ENCODE measurements at places on chromosomes 5 and 9. TPM values are rescaled to one million over a fixed set of nuclear protein-coding genes. Genes with fewer than 3 reads are reported as not detected.

ANKRD31 gene
- total RNA-seq: 0.42 TPM

BNC2 gene
- total RNA-seq: 14.9 TPM

PRUNE2 gene
- 4.6 TPM for total RNA-seq

FST gene
- total RNA-seq: 8.9 TPM

SLC6A19 gene
- not detected for total RNA-seq

EQTN gene
- total RNA-seq: 0.45 TPM

DNAJA1 gene
- total RNA-seq: 118 TPM

FPGS gene
- total RNA-seq: 62.2 TPM

RNF180 gene
- total RNA-seq: 60.3 TPM

CEMIP2 gene
- 29.6 TPM for total RNA-seq

FOXD4L4 gene
- total RNA-seq: 0.67 TPM

- H3K27ac ChIP-seq: no peak overlapping the region
- no peaks in the 10 kb centered on the region for H3K4me1 ChIP-seq
- no peaks in the 10 kb centered on the region for H3K27me3 ChIP-seq
- no peak overlapping the region for H3K4me3 ChIP-seq
Measured at GRCh38 chr5:37740331-37741066, 99.3 kb downstream of the GDNF start.

DNA sequence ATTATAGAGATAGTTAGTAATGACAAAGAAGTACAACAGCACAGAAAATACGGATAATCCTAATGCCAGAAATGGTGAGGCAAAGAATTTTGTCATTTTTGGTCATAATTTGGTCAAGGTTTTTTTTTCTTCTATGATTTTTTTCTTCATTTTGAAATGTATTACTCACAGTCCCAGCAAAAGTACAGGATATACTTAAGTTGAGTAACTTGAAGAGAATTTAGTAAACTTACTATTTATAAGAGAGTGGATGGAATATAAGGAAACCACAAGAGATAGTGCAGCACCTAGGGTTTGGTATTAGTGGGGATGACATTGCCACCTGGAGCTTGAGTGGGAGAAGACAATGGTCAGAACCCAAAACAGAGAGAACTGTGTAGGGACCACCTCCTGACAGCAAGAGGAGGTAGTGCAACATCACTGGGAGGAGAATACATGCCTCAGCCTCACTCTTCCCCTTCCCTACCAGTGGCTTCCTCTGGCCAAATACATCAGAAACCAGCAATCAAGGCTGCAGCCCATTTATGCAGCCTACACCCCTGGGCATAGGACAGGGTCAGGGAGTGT, 434.5 kb upstream of the TRPC7 start:
- no peak overlapping the region for H3K4me3 ChIP-seq
- no peaks in the 10 kb centered on the region for H3K36me3 ChIP-seq
- no peak overlapping the region for H3K27ac ChIP-seq
- no peaks in the 10 kb centered on the region for H3K27me3 ChIP-seq
- no peak for DNase-seq

- DNase-seq: no peak
- no peaks in the 10 kb centered on the region for H3K4me1 ChIP-seq
- H3K27ac ChIP-seq: no peak overlapping the region
Measured at GRCh38 chr9:32350682-32351081, 33.8 kb upstream of the ACO1 start.

GRCh38 chr5:171968531-171968930, 37.9 kb downstream of the FBXW11 start:
- no peaks in the 10 kb centered on the region for H3K27me3 ChIP-seq
- H3K4me3 ChIP-seq: no peak overlapping the region
- DNase-seq: no peak
- H3K4me1 ChIP-seq: peaks cover 11% of the 10 kb centered on the region
- H3K27ac ChIP-seq: no peak overlapping the region

GRCh38 chr9:109972026-109972882, 192.3 kb downstream of the PALM2AKAP2 start:
- DNase-seq: no peak
- H3K27me3 ChIP-seq: no peaks in the 10 kb centered on the region
- H3K36me3 ChIP-seq: no peaks in the 10 kb centered on the region
- no peak overlapping the region for H3K27ac ChIP-seq
- no peak overlapping the region for H3K4me3 ChIP-seq

DNA sequence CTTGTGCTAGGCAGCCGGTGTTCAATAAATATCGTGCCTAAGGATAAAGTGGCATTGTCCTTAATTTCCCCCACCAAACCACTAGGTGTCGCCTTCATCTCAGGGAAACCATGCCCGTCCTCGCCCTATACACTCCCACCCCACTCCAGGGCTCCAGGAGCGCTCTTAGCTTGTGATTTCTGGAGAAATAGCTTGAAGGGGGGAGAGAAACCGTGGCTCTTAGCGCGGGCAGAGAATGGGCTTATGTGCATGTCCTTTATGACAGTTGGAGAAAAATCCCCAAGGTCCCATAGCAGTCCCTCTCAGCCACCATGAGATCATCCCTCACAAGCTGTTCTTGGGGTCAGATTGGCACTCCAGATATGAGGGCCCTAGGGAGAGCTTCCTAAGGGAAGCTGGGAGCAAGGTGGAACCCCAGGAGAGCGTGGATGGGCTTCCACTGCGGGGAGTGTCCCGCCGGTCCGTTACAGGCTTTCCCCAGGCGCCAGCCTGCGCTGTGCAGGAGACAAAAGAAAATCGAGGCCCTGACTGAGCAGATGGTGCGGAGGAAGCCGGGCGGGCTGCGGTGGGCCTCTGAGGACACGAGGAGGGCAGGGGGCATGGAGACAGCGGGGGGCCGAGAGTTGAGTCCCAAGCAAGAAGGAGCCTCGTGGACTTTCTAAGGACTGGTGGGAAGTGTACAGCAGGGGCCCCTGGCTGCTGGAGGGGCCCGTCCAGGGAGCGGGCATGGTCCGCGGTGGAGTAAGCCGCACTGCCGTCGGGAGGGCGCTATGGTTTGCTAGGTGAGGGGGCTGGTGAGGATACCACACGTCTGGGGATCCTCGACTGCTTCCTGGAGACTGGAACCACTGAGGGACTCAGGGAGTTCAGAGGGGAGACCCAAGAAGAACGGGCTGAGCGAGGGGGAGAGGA, 750 bp upstream of the NPR2 start:
- H3K36me3 ChIP-seq: no peaks in the 10 kb centered on the region
- H3K27ac ChIP-seq: no peak overlapping the region
- H3K4me3 ChIP-seq: no peak overlapping the region
- H3K27me3 ChIP-seq: no peaks in the 10 kb centered on the region
- DNase-seq: peak; percentile 73

GRCh38 chr5:23494558-23494957, 12.9 kb upstream of the PRDM9 start:
- DNase-seq: no peak
- no peaks in the 10 kb centered on the region for H3K27me3 ChIP-seq
- no peaks in the 10 kb centered on the region for H3K4me1 ChIP-seq

DNA sequence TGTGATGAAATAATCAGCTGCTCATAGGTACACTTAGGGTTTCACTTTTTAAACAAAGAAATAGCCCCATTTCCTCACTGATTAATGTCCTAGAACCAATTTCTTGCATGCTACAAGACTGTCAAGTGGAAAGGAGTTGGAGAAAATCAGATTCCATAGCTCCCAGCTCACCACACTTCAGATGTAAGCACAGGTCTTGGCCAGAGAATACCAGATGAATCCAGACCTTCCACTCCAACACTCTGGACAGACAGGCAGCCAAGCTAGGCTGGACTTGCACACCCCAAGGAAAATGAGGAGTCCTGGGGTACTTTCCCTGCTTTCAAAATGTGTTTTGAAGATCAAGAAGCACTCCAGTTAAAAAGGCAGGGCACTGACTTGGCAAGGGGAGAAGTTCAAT, 68.5 kb downstream of the KLHL3 start:
- H3K27me3 ChIP-seq: no peaks in the 10 kb centered on the region
- peak; percentile 86 for DNase-seq
- no peaks in the 10 kb centered on the region for H3K36me3 ChIP-seq
- H3K4me1 ChIP-seq: peaks cover 34% of the 10 kb centered on the region
- peak overlapping the region; percentile 91 for H3K27ac ChIP-seq
- no peak overlapping the region for H3K4me3 ChIP-seq

- H3K27ac ChIP-seq: no peak overlapping the region
- H3K27me3 ChIP-seq: no peaks in the 10 kb centered on the region
- H3K4me3 ChIP-seq: no peak overlapping the region
- DNase-seq: no peak
Measured at GRCh38 chr5:170372971-170373370, 16.2 kb downstream of the KCNMB1 start.

- no peak overlapping the region for H3K4me3 ChIP-seq
- no peaks in the 10 kb centered on the region for H3K27me3 ChIP-seq
- H3K36me3 ChIP-seq: no peaks in the 10 kb centered on the region
- peaks cover 13% of the 10 kb centered on the region for H3K4me1 ChIP-seq
- no peak for DNase-seq
Measured at GRCh38 chr5:150766251-150766650, 7.4 kb upstream of the DCTN4 start.

- no peak overlapping the region for H3K4me3 ChIP-seq
- DNase-seq: no peak
- no peaks in the 10 kb centered on the region for H3K4me1 ChIP-seq
- no peaks in the 10 kb centered on the region for H3K27me3 ChIP-seq
Measured at GRCh38 chr9:81318571-81318970, 370.8 kb downstream of the TLE1 start.

GRCh38 chr5:127906562-127907204, 176.9 kb upstream of the SLC12A2 start:
- no peaks in the 10 kb centered on the region for H3K27me3 ChIP-seq
- no peak overlapping the region for H3K4me3 ChIP-seq
- no peaks in the 10 kb centered on the region for H3K36me3 ChIP-seq
- no peak for DNase-seq
- H3K4me1 ChIP-seq: no peaks in the 10 kb centered on the region

- DNase-seq: no peak
- no peak overlapping the region for H3K27ac ChIP-seq
- no peaks in the 10 kb centered on the region for H3K4me1 ChIP-seq
- no peak overlapping the region for H3K4me3 ChIP-seq
- no peaks in the 10 kb centered on the region for H3K36me3 ChIP-seq
- H3K27me3 ChIP-seq: no peaks in the 10 kb centered on the region
Measured at GRCh38 chr9:79329861-79330260, 241.9 kb upstream of the TLE4 start.

- H3K27me3 ChIP-seq: no peaks in the 10 kb centered on the region
- H3K27ac ChIP-seq: no peak overlapping the region
- H3K4me1 ChIP-seq: no peaks in the 10 kb centered on the region
Measured at GRCh38 chr5:143741421-143741820, 70.5 kb upstream of the HMHB1 start.

GRCh38 chr5:167664222-167664804, 627.1 kb upstream of the WWC1 start:
- H3K4me3 ChIP-seq: no peak overlapping the region
- peaks cover 5% of the 10 kb centered on the region for H3K4me1 ChIP-seq
- no peak overlapping the region for H3K27ac ChIP-seq

DNA sequence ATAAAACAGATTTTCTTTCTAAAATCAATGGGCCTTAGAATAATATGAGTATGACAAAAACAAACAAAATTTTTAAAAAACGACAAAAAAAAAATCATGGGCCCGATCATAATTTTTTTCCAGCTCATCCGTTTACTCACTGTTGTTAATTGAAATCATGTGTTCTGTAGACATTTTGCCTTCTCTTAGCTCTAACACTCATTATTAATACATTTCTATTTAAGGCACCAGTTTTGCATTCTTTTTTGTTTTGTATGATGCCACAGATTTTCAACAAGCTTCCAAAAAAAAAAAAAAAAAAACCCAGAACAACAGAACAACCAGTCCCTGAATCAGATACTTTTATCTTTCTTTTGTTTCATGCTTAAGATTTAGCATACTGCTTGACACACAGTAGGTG, 86.4 kb downstream of the PRLR start:
- no peaks in the 10 kb centered on the region for H3K36me3 ChIP-seq
- H3K27ac ChIP-seq: no peak overlapping the region
- no peaks in the 10 kb centered on the region for H3K4me1 ChIP-seq
- H3K4me3 ChIP-seq: no peak overlapping the region

- no peak for DNase-seq
- no peak overlapping the region for H3K4me3 ChIP-seq
- H3K27ac ChIP-seq: no peak overlapping the region
- H3K4me1 ChIP-seq: peaks cover 35% of the 10 kb centered on the region
Measured at GRCh38 chr9:121656941-121657470, 5.6 kb downstream of the DAB2IP start.

DNA sequence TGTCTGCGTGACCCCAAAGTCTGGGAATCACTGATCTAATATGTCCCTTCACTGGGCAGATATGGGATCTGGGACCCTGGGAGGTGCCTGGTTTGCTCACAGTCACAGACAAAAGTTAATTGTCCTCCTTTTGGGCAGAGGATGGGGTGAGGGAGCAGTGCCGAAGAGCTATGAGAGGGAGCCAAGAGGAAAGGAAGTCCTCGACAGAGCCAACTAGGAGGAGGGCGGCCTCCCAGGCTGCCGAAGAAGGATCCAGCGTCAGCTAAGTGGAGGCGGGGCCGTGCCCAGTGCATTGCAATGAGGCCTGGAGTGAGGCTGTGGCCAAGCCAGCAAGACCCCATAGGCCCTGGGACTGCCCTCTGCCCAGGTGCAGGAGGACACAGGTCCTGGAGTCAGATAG, 11.4 kb downstream of the AIF1L start:
- no peak overlapping the region for H3K4me3 ChIP-seq
- no peaks in the 10 kb centered on the region for H3K36me3 ChIP-seq
- no peaks in the 10 kb centered on the region for H3K27me3 ChIP-seq

GRCh38 chr9:77010527-77010926, 8.9 kb upstream of the FOXB2 start:
- H3K27ac ChIP-seq: no peak overlapping the region
- H3K36me3 ChIP-seq: no peaks in the 10 kb centered on the region
- peaks cover 43% of the 10 kb centered on the region for H3K27me3 ChIP-seq
- no peak overlapping the region for H3K4me3 ChIP-seq
- DNase-seq: no peak

DNA sequence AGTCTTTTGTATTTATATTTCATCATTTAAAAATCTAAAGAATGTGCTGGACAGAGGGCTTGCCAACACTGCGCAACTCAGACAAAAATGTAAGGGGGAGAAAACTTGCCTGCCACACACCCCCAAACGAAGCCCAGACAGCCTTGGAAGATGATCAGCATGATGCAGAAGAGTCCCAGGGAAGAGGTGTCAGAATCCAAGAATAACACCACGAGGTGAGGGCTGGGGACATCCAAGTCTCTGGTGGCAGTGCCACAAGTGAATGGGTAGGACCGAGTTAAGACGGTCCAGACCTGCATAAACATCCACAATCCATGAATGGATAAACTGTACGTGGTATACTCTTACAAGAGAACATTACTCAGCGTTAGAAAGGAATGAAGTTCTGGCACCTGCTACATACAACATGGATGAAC, 10.4 kb downstream of the EPB41L4B start:
- H3K27me3 ChIP-seq: no peaks in the 10 kb centered on the region
- no peak overlapping the region for H3K4me3 ChIP-seq
- H3K36me3 ChIP-seq: no peaks in the 10 kb centered on the region
- DNase-seq: no peak

DNA sequence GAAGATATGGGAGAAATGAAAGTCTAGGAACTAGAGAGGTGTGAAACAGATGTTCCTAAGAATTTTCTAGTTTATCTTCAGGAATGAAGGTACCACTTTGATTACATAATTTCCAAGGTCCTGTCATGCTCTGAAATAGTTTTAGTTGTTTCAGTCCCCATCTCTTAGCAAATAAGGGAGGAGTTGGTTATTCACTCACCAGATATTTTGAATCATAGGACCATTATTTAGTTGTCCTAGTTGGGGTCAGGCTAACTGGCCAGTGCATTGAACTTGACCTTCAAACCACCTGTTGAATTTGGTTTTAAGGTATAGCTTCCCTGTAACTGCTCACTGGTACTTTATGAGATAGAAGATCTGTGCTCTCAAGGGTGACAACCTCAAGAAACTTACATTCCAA, 53.9 kb upstream of the TNFAIP8 start:
- no peak overlapping the region for H3K4me3 ChIP-seq
- H3K27ac ChIP-seq: no peak overlapping the region
- DNase-seq: no peak
- peaks cover 18% of the 10 kb centered on the region for H3K4me1 ChIP-seq
- no peaks in the 10 kb centered on the region for H3K36me3 ChIP-seq

All from thyroid gland (tissue), 4 donors.